ENCODE measurements at places on chromosomes 12 and 14. TPM values are rescaled to one million over a fixed set of nuclear protein-coding genes. Genes with fewer than 3 reads are reported as not detected.

The KRT1 gene
- not detected for total RNA-seq

DNA sequence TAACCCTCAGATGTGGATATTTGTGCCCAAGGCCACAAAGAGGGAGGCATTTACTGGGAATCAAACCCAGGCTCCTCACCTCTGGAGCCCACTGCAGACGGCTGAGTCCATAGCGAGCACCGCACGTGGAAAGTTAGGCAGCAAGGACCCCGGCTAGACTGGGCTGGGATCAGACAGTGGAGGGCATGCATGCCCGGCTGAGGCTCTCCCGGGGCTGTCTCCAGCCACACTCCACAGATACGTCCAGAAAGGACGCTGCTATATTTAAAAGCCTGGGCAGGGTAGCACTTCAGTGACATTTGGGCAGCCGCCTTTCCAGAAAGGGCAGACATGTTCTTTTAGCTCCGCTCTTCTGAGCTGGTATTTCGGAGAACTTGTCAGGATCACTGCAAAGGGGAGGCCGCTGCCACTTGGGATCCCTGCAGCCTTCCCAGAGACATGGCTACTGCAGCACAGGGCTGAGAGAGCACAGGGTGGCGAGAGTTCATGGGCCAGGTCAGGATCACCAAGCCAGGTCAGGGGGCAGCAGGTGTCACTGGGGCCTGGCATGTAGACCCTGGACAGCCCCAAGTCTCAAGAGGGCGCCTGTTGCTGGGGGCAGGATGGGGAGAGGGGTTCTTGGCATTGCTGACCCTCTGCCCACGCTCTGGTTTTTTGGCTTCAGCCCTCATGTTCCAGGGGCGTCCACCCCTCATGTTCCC lies 121.7 kb downstream of the PHETA1 start:
- no peak overlapping the region for H3K27ac ChIP-seq
- no peak overlapping the region for H3K4me3 ChIP-seq
- no peaks in the 10 kb centered on the region for H3K4me1 ChIP-seq
- DNase-seq = no peak
- H3K36me3 ChIP-seq = no peaks in the 10 kb centered on the region

The ENDOU gene
- total RNA-seq = not detected

GRCh38 chr12:66753810-66754209 lies 74.9 kb upstream of the GRIP1 start:
- DNase-seq = no peak
- H3K27me3 ChIP-seq = peaks cover 2% of the 10 kb centered on the region
- no peak overlapping the region for H3K27ac ChIP-seq
- H3K4me3 ChIP-seq = no peak overlapping the region
- H3K4me1 ChIP-seq = peaks cover 9% of the 10 kb centered on the region

DNA sequence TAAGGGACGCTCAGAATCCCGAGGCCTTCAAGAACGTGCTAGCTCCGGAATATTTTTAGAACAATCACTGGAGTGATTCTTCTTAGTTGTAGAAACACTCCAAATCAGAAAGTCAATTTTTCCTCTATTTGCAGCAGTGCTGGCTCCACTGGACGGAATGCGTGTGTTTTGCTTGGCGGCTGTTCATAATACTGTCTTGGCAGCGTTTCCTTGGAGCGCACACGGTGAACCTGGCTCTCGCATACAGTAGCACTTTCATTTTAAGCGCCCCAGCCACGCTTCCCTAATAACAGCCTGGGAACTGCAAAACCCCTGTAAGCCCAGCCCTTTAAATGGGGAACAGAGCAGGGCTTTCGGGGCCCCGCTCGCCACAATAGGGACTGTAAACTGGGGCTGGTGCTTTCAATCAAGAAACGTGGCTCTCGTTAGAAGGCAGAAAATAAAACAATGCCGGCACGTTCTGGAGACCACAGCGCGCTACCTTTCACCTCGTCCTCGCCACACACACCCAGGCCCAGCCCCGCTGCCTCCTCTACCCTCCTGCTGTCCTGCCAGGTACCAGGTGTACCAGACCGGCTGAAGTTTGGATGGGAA lies 79.9 kb downstream of the BCL11B start:
- H3K27ac ChIP-seq = peak overlapping the region; percentile 98
- DNase-seq = peak; percentile 53
- H3K36me3 ChIP-seq = peaks cover 32% of the 10 kb centered on the region
- H3K27me3 ChIP-seq = no peaks in the 10 kb centered on the region

The PPP2R3C gene
- 40.7 TPM for total RNA-seq

- DNase-seq = no peak
- H3K27me3 ChIP-seq = no peaks in the 10 kb centered on the region
- no peak overlapping the region for H3K27ac ChIP-seq
- no peak overlapping the region for H3K4me3 ChIP-seq
These were observed 155.3 kb downstream of the PDE3A start for GRCh38 chr12:20523658-20524057.

The MOK gene
- total RNA-seq = 6.2 TPM
